Esophagus muscularis mucosa (tissue), 4 donors: ENCODE measurements at places on chromosomes 4 and X. TPM values are rescaled to one million over a fixed set of nuclear protein-coding genes. Genes with fewer than 3 reads are reported as not detected.

CNKSR2 gene
- 14.1 TPM for total RNA-seq

GRCh38 chr4:22678940-22679854, 13.5 kb upstream of the GBA3 start:
- H3K36me3 ChIP-seq = no peaks in the 10 kb centered on the region
- H3K4me1 ChIP-seq = peaks cover 12% of the 10 kb centered on the region
- H3K27me3 ChIP-seq = no peaks in the 10 kb centered on the region

UGT8 gene
- under 0.01 TPM for total RNA-seq

DNA sequence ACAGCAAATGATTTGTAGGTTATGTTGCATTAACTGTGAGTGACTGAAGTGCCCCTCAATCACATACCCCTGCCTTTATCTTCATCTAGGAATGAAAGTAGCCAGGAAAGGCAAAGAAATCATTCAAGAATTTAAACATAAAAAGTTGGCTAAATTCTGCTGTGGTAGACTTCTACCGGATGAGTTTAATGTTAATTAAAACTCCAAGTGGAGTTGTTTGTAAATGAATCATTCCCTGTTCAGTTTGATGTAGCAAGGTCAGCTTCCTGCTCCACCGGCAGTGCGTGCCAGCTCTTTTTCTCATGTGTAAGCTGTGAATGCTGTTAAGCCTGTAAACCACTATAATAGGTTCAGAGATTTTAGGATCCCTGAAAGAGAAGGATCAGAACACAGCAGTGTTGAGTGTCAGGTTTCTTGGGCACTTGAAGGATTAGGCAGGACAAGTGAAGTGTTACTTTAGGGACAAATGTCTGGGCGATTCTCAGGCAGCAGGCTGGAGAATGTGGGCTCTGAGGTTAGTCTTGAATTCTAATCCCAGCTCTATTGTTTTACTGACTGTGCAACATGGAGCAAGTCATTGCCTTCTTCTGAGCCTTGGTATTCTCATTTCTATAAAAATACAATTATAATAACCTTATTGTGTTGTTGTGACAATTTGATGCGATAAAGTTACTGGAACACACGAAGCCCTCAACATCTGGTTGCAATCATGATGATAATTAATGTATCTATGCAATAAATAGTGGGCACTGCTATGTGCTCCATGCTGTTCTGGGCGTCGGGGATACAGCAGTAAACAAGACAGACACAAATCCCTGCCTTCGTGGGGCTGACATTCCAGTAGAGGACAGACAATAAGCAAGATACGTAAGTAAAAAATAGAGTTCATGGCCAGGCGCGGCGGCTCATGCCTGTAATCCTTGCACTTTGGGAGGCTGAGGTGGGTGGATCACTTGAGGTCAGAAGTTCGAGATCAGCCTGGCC, 112.0 kb downstream of the SHROOM3 start:
- no peaks in the 10 kb centered on the region for H3K27me3 ChIP-seq
- H3K4me3 ChIP-seq = no peak overlapping the region
- no peaks in the 10 kb centered on the region for H3K36me3 ChIP-seq
- H3K27ac ChIP-seq = peak overlapping the region; percentile 30
- H3K4me1 ChIP-seq = peaks cover 45% of the 10 kb centered on the region

DNA sequence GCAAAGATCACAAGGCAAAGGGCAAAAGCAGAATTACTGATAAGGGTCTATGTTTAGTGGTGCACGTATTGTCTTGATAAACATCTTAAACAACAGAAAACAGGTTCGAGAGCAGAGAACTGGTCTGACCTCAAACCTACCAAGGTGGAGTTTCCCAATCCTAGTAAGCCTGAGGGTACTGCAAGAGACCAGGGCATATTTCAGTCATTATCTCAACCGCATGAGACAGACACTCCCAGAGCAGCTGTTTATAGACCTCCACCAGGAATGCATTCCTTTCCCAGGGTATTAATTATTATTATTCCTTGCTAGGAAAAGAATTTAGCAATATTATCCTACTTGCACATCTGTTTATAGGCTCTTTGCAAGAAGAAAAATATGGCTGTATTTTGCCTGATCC, 51.5 kb downstream of the NPNT start:
- no peaks in the 10 kb centered on the region for H3K36me3 ChIP-seq
- H3K27me3 ChIP-seq = no peaks in the 10 kb centered on the region
- H3K4me3 ChIP-seq = no peak overlapping the region
- no peak for DNase-seq
- no peak overlapping the region for H3K27ac ChIP-seq
- no peaks in the 10 kb centered on the region for H3K4me1 ChIP-seq

DNA sequence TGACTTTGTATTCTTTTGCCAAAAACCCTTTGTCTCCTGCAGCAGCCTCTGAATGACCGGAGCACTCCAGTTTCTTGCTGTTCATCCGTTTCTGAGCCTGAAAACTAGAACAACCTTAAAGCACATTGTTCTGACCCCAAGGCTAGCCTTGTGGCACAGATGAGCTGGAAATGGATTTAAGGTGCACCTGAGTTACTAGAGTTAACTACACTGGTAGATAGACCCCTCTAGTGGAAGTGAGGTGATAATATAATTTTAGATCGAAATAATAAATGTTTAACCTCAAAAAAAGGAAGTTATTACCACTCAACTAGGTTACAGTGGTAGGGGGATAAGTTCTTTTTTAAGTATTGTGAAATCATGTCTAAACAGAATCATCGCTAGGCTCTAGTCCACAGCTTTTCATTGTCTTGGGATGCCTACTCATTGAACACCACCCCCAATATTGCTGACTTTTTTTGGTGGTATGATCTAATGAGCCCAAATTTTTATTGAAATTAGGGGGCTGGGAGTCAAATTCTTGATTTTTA, 2.7 kb downstream of the PLS3 start:
- H3K27ac ChIP-seq = peak overlapping the region; percentile 92
- peak overlapping the region; percentile 21 for H3K4me3 ChIP-seq
- peaks cover 23% of the 10 kb centered on the region for H3K4me1 ChIP-seq
- H3K36me3 ChIP-seq = no peaks in the 10 kb centered on the region
- H3K27me3 ChIP-seq = no peaks in the 10 kb centered on the region

GRCh38 chrX:3252744-3253143, 93.7 kb downstream of the MXRA5 start:
- no peak overlapping the region for H3K4me3 ChIP-seq
- no peak for DNase-seq
- no peaks in the 10 kb centered on the region for H3K27me3 ChIP-seq
- H3K36me3 ChIP-seq = no peaks in the 10 kb centered on the region

DNA sequence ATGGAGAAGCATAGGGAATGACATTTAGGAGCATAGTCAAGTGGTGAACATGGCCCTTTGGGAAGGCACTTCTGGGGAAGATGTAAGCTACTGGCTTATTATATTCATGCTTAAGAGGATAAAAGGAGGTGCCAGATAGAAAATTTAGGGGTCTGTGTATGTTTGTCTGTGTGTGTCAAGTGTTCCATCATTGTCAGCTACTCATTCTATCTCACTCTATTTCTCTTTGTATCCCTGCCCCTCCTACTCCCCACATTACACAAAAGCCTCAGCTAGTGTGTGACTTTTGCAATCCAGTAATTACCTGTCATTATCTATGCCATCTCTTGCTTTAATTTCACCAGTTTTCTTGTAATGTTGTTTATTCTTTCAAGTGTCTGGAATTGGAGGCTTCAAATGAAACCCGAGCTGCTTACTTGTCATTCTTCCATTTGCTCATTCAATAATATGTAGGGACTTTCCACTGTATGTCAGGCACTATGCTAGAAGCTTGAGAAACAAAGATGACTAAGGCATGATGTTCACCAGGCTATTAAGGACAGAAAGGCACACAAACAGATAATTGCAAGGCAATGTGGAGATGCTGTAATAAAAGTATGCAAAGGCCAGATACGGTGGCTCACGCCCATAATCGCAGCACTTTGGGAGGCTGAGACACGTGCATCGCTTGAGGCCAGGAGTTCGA, 229.8 kb upstream of the TEX13C start:
- H3K36me3 ChIP-seq = no peaks in the 10 kb centered on the region
- DNase-seq = no peak
- H3K4me3 ChIP-seq = no peak overlapping the region
- H3K27me3 ChIP-seq = no peaks in the 10 kb centered on the region
- no peaks in the 10 kb centered on the region for H3K4me1 ChIP-seq
- H3K27ac ChIP-seq = no peak overlapping the region

- no peaks in the 10 kb centered on the region for H3K27me3 ChIP-seq
- no peaks in the 10 kb centered on the region for H3K4me1 ChIP-seq
- H3K4me3 ChIP-seq = no peak overlapping the region
- H3K27ac ChIP-seq = no peak overlapping the region
Measured at GRCh38 chr4:120858776-120859175, 63.8 kb downstream of the PRDM5 start.

DNA sequence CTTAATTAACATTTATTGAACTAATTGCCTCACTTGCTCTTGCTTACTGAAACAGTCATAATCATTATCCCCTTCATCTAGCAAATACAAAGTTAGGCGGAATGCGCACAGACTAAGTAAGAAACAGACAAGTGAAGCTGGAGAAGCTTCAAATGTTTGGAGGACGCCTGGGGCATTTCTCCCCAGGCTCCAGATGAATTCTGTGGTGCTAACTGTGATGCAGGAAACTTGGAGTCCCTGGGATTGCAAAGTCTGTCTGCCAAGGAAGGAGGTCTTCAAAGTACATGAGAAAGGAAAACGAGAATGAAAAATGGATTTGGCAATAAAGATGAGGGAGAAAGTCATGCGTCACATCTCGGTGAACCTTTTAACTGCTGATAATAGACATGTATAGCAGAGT, 23.6 kb upstream of the MFAP3L start:
- H3K27me3 ChIP-seq = no peaks in the 10 kb centered on the region
- H3K27ac ChIP-seq = no peak overlapping the region
- no peak overlapping the region for H3K4me3 ChIP-seq
- no peaks in the 10 kb centered on the region for H3K36me3 ChIP-seq
- no peak for DNase-seq
- no peaks in the 10 kb centered on the region for H3K4me1 ChIP-seq

GRCh38 chr4:41013746-41014145, 200.6 kb downstream of the APBB2 start:
- no peak for DNase-seq
- H3K27me3 ChIP-seq = no peaks in the 10 kb centered on the region
- H3K4me1 ChIP-seq = no peaks in the 10 kb centered on the region
- no peak overlapping the region for H3K27ac ChIP-seq

GRCh38 chr4:15847746-15848145, 69.6 kb downstream of the CD38 start:
- H3K27ac ChIP-seq = no peak overlapping the region
- H3K36me3 ChIP-seq = no peaks in the 10 kb centered on the region
- no peaks in the 10 kb centered on the region for H3K27me3 ChIP-seq
- DNase-seq = no peak

- no peak for DNase-seq
- H3K27ac ChIP-seq = peak overlapping the region; percentile 96
- no peaks in the 10 kb centered on the region for H3K27me3 ChIP-seq
- H3K4me1 ChIP-seq = peaks cover 16% of the 10 kb centered on the region
- peak overlapping the region; percentile 73 for H3K4me3 ChIP-seq
Measured at GRCh38 chrX:155027509-155028066, 944 bp downstream of the FUNDC2 start.

SCML2 gene
- total RNA-seq = 0.99 TPM

PAGE4 gene
- total RNA-seq = 1.4 TPM

SHROOM3 gene
- total RNA-seq = 44.4 TPM
